ENCODE measurements at places on chromosomes 1 and 21.

DNA sequence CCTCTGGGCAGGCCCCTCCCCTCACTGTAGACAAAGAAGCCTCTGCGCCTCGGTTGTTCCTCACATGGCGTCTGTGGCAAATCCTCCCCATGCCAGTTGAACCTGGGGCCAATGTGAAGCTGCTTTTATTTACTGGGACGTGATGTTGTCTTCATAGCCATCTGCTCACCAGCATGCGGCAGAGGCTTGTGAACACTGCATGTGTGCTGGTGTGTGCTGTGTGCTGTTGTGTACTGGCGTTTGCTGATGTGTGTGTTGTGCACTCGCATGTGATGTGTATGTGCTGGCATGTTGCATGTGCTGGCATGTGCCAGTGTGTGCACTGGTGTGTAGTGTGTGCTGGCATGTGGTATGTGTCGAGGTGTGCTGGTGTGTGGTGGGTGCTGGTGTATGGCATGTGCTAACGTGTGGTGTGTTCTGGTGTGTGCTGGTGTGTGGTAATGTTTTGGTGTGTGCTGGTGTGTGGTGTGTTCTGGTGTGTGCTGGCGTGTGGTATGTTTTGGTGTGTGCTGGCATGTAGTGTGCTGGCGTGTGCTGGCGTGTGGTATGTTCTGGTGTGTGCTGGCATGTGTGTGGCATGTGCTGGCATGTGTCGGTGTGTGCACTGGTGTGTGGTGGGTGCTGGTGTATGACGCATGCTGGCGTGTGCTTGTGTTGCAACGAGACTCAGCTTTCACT lies 37.2 kb upstream of the TRAPPC10 start:
- no peak for DNase-seq

DNA sequence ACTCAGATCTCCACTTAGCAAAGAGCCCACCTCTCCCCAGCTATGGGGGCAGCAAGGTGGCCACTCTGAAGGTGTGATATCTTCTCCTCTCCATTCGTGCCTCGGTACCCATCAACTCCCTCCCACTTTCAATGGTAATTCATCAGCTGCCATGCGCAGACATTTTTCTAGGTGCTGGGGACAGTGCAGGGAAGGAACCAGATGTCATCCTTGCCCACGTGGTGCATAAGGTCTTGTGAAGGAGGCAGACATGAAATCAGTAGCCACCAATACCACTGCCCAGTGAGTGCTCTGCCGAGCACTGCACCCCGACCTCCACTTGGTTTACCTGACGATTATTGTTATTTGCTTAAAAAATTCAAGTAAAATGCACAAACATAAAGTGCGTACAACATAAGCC lies 76.3 kb upstream of the CSF3R start:
- no peak for DNase-seq

GRCh38 chr1:246544001-246544400 lies 22.1 kb downstream of the TFB2M start:
- DNase-seq: no peak

DNA sequence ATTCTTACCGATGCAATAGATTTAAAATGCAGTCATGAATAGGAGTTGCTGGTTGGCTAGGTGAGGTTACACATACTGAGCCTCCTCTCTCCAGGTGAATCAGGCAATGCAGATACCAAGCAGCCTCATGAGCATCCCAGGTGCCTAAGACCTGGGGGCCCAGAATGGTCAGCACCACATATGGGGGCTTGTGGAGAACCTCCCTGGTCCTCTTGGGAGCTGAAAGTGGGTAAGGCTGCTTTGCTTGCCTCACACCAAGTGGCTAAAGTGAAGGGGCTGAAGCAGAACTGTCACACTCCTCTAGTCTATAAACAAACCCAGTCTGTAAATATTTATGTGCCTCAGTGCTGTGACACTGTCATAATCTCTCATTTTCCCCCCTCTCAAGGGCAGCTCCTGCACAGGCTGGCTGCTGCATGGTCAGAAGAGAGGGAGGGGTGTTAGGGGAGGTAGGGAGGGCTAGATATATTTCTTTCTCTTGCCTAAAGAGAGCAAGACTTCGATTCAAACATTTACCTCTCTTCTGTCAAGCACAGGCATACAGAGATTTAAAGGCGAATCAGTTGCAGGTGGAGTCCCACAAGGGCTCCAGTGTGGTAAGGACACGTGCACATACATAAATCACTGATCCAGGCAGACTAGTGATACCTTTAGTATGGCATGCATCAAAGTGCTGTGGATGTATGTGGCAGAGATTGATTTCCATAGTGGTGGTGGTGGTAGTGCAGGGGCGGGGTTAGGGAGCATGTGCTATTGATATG lies 157.9 kb upstream of the TNR start:
- no peak for DNase-seq

DNA sequence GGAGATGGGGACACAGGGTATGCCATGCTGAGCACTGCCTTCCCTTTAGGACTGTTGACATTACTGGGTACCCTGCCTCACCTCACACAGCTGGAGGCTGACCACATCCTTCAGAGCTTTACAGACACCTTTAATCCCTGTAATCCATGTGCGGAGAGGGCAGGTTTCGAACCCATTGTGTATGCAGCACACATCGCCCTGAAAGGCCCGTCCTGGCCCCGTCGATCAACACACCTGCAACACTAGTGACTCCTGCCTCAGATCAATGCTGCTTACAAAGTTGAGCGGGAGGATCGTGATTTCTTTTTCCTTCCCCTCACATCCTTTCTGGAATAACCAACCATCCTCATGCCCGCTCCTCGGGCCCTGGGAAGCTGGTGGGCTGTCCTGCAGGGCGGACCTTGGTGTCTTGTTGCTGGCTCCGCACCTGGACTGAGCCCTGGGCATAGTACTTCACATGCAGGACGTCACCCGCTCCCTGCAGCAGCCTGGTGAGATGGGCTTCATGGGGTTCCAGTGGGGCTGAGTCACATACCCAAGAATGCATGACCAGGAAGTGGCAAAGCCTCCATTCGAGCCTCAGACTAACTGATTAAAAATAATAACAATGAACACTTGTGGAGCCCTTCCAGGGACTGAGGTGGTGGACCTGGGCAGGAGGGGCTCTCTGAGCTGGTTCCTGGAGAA lies 403.6 kb downstream of the PTPRU start:
- DNase-seq: no peak

DNA sequence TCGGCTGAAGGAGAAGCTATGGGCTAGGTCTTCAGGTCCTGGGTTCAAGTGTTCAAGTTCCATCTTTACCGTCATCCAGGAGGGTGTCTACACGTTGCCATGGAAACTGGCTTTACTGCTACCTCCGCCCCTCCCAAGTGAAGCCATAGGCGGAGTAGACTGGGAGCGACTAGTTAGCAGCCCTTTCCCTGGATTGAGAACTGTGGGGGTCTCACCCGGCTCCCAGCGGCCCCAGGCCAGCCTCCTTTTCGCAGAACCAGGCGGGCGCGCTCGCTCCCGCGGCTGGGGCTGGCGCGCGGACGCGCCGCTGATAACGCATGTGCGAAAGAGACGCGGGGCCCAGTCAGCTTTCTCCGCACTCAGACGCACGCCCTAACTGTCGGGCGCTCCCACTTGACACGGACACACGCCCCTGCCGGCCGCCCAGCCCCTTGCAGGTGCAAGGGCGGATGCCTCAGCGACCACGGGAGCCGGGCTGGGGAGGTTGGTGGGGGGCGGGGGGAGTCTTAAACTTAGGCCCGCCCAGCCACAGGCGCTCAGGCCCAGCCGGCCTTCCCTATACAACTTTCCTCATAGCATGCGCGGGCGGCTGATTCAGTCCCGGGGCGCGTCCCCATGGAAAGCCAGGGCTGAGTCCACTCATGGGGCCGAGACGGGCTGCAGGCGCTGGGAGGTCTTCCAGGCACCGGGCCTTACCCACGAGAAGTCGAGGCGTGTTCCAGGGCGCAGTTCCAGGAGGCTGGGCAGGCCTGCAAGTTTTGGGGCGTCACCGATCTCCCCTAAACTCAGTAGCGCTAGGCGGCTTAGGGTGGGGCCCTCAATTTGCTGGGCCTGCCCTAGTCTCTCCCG lies 7.4 kb downstream of the EFNA4 start:
- peak; percentile 85 for DNase-seq

DNA sequence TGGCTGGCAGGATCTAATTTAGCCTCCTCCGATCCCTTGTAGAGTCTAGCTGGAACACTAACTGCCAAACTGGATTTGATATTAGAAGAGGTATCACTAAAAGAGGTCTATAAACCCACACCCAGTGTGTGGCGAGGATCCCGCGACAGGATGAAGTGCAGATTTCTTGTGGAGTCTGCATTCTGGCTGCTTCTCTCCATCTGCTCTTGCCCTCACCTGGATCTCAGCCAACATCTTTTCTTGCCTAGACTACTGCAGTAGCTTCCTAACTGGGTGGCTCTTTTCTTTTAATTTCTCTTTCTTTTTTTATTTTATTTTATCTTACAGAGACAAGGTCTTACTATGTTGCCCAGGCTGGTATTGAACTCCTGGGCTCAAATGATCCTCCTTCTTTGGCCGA lies 48.9 kb upstream of the CAPZB start:
- DNase-seq: no peak

GRCh38 chr21:37668462-37669239 lies 247.6 kb downstream of the KCNJ6 start:
- DNase-seq: no peak

GRCh38 chr1:208923456-208923855 lies 660.1 kb upstream of the CAMK1G start:
- DNase-seq: no peak

GRCh38 chr21:40425981-40426380 lies 421.0 kb downstream of the DSCAM start:
- DNase-seq: no peak

DNA sequence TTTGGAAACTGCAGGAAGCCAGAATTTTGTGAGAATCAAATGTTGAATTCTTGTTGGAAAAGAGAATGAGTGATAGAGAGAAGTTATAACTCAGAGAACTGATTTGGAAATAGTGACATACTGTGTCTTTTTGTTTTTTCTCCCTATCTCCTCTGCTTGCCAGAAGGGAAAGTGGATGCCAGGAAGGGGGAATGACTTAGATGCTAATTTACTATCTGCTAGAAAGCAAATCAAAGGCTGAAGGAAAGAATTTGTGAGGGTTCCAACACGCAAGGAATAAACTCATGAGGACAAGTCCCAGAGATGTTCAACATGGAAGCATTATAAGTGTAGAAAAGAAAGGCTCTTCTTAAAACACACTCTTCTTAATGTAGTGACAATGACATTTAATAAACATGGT lies 20.5 kb upstream of the LRRC39 start:
- DNase-seq: no peak

DNA sequence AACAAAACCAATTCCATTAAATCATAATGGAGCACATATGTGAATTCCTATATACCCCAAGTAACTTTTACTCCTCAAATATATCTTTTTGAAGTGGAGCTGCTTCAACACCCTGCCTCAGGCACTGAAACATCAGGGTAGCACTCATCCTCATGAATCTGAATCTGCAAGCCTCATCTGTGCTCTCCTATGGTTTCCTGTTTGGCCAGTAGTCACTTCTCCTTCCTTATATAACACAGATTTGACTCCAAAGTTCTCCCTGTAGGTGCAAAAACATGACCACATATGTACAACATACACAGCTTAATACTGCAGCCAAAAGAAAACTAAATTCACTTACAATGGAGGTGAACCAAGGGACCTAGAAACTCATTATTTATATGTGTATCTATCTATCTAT lies 7.2 kb downstream of the TRIT1 start:
- DNase-seq: no peak

DNA sequence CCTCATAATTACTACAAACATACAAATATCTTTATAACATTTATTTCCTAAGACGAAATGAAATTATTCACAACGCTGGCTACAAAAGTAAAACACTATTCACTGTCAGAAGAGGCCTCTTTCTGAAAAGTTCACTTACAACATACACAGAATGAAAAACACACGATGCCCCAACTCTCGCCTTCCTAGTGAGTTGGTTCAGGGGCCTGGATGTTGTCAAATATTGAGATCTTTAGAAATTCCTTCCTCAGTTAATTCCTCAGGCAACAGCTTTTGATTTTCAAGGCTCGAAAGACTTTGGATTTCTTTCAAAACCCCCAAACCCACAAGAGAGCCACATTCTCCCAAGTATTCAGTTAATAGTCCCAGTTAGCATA lies 14.2 kb upstream of the KCNE1 start:
- DNase-seq: no peak

DNA sequence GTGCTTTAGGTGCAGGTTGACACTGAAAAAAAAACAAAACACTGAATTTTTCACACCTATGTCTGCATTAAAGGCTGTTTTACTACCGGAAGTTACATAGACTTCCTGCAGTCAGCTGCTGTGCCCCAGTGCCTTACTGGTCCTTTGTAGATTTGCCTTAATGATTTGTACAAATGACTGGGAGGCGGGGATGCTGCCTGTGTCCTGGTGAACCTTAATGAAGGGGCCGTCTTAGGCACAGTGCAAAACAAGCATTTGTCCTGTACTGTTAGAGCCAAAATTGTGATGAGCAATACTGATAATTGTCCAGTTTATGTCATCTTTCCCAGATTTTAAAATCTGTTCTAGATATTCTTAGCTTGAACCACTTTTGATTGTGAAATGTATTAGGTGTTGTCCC lies 90.9 kb upstream of the PGD start:
- DNase-seq: no peak

GRCh38 chr1:236495467-236496112 lies 28.2 kb upstream of the LGALS8 start:
- no peak for DNase-seq

GRCh38 chr1:15788624-15789301 lies 18.7 kb downstream of the UQCRHL start:
- DNase-seq: no peak

DNA sequence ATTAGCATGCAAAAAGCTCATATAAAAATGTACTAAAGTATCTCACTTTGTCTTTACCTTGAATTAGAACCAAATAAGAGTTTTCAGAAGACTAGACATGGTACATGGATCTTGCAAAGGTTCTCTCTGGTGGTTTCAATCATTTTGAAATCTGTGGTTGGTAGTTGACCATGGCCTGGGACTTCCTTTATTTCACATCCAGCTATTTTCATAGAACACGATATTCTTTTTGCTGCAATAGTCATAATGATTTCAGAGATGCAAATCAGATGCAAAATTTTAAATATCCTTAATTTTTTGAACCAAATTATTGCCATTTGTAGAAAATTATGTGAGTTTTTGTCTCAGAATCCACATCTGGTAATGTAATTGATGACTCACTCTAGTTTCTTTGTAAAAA lies 375.1 kb upstream of the ZP4 start:
- DNase-seq: no peak

GRCh38 chr1:178091986-178092745 lies 1.7 kb upstream of the RASAL2 start:
- DNase-seq: no peak

- no peak for DNase-seq
Measured at GRCh38 chr1:104878203-104878909, 1128.7 kb downstream of the AMY1C start.

DNA sequence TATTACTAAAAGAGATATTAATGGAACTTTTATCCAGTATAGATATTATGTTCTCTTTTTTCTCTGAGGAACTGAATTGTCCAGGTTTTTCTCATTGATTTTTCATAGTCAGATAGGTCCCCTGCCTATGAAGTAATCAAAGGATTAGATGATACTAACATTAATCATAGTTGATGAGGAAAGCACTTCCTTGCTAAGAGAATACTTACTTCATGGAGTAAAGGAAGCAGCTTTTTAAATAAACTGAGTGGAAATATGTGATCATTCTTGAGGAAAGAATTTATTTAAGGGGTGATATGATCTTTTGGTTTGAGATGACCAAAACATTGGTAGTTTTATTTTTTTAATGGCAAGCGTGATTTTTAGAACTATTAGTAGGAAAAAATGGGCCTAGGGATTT lies 58.9 kb downstream of the SWT1 start:
- no peak for DNase-seq

- DNase-seq: no peak
Measured at GRCh38 chr21:14988760-14989159, 76.0 kb downstream of the NRIP1 start.

GRCh38 chr1:175481126-175482070 lies 262.0 kb downstream of the TNR start:
- DNase-seq: no peak
